ENCODE measurements at places on chromosomes 5 and 9.

DNA sequence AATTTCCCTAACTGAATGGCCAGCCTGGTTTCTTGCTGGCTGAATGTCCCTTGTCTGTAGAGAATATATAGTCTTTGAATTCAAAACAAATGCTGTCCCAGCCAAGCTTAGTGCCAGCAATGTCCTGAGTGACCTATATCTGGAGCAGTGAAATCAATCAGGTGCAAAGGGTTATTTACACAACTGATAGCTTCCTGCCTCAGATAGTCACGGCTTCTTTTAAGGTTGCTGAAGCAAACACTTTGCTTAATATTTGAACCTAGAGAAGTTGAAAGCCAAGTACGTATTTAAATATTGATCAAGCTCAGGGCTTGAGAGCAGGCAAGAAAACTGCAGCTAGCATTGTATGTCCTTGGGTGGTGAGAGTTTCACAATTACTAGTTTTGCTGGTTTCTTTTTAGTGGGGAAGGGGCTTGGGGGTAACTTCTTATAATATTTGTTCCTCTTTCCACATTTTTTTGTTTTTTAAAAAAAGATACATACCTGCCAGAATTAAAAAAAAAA lies 2.0 kb upstream of the ARHGEF28 start:
- peak; percentile 14 for DNase-seq

DNA sequence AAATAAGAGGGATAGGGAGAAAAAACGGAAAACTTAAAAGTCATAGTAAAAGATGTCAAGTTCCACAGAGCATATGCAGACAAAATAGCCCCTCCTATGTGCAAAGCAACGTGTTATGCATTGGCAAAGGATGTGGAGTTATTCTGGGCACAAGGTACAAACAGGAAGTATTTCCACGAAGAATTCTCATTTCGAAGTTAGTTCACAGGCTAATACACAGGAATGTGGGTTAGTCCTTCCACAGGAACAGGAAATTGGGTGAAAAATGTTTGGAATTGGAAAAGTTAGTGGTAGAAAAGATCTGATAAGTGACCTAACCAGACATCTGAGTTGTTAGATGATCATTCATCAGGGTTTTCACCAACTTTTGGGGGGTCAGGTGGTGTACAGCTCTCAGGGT lies 326.6 kb downstream of the EBF1 start:
- no peak for DNase-seq

- DNase-seq = no peak
Observed at GRCh38 chr9:105187781-105188180, 56.7 kb upstream of the SLC44A1 start.

- no peak for DNase-seq
Observed at GRCh38 chr5:72234868-72235267, 85.2 kb downstream of the MRPS27 start.

GRCh38 chr5:93576994-93577853 lies 3.8 kb downstream of the NR2F1-AS1 start:
- DNase-seq = no peak

- DNase-seq = no peak
Observed at GRCh38 chr9:20125727-20126126, 336.9 kb upstream of the SLC24A2 start.

DNA sequence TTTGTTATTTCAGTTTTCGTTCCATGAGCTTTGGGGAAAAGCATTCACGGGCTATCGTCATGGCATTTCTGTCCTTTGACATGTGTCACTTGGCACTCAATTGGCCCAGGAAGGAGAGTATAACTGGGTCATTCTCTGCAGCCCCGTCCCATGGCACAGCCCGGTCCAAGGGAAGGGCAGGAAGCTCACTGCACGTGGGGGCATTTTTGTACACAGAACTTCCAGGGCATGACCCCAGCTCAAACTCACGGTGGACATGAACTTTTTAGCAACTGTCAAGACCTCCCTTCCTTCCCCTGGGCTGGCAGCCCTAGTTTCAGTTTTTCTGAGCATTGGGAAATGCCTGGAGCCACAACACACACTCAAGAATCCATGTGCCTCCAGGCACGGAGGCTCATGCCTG lies 161.6 kb upstream of the PANK3 start:
- DNase-seq = no peak

GRCh38 chr5:151132963-151133362 lies 24.6 kb downstream of the ANXA6 start:
- no peak for DNase-seq

- DNase-seq = peak; percentile 79
Observed at GRCh38 chr9:7756088-7756487, 43.5 kb downstream of the DMAC1 start.

GRCh38 chr5:122354293-122354692 lies 42.3 kb downstream of the SNCAIP start:
- no peak for DNase-seq

DNA sequence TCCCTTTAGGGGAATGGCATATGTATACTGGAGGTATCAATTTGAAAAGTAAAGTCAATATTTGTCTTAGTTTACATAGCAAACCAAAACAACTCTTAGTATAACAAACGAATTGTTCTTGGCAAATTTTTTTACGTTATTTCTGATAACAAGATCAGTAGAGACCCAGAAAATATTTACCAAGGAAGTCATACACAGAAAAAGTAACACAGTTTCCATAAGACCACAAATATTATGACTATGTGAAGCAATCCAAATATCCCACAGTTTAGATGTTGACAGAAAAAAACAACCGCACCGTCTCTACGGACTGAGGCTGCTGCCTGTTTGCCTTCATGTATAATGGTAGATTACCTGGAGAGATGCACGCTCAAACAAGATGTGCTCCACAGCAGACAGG lies 46.5 kb upstream of the DAPK1 start:
- DNase-seq = no peak

- no peak for DNase-seq
Observed at GRCh38 chr5:8413975-8414374, 545.0 kb downstream of the MTRR start.

GRCh38 chr5:174755106-174755505 lies 30.7 kb downstream of the MSX2 start:
- no peak for DNase-seq

GRCh38 chr9:13013991-13014883 lies 239.4 kb downstream of the LURAP1L start:
- no peak for DNase-seq

DNA sequence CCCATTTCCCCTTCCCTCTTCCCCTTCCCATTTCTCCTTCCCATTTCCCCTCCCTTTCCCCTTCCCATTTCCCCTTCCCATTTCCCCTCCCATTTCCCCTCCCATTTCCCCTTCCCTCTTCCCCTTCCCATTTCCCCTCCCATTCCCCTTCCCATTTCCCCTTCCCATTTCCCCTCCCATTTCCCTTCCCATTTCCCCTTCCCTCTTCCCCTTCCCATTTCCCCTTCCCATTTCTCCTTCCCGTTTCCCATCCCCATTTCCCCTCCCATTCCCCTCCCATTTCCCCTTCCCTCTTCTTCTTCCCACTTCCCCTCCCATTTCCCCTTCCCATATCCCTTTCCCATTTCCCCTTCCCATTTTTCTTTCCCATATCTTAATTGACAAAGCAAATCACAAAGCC lies 109.0 kb downstream of the OLFM1 start:
- no peak for DNase-seq

- DNase-seq = peak; percentile 50
Observed at GRCh38 chr5:90802474-90803317, 244.1 kb downstream of the ADGRV1 start.

DNA sequence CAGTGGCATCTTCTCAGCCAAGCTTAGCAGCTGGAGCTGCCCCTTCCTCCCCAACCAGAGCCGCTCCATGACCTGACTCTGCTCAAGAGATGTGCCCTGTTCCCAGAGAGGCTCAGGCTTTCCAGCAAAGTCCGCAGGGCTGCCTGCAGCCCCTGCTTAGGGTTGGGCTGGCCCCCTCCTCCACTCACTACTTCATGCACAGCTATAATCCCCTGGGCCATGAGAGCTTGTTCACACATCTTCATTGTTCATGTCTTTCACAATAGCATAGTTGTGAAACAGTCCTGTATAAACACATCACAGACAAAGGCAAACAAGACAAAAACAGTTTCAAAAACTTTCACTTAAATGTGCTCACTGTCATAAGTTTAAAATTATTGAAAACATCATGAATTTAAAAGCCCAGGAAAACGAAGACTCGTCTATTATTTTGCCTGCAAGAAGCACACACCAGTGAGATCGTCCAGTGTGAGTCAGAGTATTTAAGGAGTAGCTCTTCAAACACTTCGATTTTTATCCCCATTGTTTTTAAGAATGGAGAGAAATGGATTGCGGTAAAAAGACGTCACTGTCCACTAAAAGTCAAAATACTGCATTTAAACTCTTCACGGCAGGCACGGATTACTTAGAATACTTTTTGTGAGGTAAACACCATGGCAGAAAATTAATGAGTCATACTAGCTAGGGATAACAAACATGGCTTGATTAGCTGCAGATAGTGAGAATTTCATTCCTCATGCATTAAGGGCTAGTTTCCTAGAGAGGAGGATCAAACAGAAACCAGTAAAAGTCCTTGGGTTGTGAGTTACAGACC lies 40.7 kb upstream of the S1PR3 start:
- DNase-seq = no peak

DNA sequence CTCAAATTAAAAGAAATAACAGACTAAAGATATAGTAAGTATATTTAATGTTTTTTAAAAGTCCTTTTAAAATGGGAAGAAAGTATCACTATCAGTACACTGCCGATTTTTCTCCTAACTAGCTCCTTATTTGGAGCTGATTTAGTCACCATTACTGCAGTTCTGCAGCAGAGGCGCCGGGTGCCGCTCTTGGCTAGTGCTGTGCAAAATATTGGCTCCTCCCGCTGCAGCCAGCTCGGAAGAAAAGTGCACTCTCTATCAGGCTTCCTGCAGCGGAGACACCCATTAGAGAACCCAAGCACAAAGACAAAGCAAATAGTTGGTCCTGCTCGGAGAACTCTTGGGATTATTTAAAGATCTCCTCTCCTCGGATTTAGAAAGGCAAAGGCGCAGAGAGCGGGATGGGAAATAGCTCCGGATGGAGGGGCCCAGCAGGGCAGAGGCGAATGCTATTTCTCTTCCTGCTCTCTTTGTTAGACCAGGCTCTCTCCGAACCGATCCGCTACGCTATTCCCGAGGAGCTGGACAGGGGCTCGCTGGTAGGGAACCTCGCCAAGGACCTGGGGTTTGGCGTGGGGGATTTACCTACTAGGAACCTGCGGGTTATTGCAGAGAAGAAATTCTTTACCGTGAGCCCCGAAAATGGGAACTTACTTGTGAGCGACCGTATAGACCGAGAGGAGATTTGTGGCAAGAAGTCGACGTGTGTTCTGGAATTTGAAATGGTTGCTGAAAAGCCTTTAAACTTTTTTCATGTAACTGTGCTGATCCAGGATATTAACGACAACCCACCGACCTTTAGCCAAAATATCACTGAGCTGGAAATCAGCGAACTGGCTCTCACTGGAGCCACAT lies at the start of gene PCDHGB3:
TSS of gene PCDHGB3 (plus strand) at position 249 of the 855 bp plus-strand sequence. CDS start at position 402, 153 bp downstream.
- peak; percentile 83 for DNase-seq

- DNase-seq = peak; percentile 72
Observed at GRCh38 chr9:111916234-111916645, 19.6 kb downstream of the UGCG start.

GRCh38 chr9:120891245-120891883 lies 14.4 kb upstream of the PHF19 start:
- no peak for DNase-seq

DNA sequence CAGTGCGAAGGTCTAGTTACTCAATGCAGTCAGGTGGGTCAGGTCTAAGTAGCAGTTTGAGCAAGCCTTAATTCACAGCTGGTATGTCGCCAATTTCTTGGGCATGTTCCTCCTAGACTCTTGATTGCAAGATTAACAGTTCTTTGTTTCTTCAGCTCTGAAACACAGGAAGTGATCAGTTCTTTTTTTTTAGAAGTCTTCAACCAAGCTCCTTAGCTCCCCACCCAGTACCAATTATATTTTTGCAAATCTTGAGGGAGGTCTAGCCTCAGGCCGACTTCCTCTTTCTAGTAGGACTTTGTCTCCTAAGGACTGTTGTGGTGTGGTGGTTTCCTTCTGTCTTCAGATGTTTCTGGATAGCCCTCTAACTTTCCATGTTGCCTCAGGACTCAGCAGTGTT lies 2054.2 kb downstream of the MAT2B start:
- DNase-seq = peak; percentile 3

- no peak for DNase-seq
Observed at GRCh38 chr9:17905366-17905765, 326.5 kb downstream of the SH3GL2 start.

DNA sequence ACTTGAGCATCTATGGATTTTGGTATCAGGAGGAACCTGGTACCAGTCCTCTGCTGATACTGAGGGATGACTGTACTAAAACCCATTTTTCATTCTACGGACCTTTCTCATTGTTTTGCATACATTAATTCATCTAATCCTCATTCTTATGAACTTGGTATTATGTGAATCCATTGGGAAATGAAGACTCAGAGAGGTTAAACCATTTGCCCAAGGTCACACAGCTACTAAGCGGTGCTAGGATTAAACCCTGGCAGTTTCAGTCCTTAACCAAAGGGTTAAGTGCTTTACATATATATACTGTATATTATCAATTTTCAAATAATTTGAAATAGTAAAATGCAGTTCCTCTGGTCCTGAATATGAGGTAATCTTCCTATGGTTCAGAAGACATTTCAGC lies 3.8 kb downstream of the CAMLG start:
- DNase-seq = no peak

- no peak for DNase-seq
Observed at GRCh38 chr5:64575561-64575960, 69.7 kb downstream of the RGS7BP start.

DNA sequence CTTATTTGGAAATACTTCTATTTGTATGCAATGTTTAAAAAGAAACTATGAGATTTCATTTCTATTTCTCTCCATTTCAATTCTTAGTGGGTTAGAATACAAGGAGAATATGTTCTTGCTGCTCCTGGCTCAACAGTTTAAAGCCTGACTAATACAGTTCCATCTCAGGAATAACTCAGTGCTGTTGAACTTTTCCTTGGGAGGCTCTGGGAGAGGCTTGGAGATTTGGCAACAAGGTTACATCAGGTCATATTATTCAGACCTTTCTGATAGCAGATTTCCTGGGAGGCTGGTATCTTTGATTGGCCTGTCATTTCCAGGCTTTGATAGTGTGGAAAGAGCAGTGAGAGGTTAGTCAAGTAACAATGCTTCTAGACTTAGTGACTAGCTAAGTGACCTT lies 481.7 kb upstream of the KLF4 start:
- DNase-seq = no peak

GRCh38 chr5:15406478-15406877 lies 93.5 kb upstream of the FBXL7 start:
- DNase-seq = no peak

DNA sequence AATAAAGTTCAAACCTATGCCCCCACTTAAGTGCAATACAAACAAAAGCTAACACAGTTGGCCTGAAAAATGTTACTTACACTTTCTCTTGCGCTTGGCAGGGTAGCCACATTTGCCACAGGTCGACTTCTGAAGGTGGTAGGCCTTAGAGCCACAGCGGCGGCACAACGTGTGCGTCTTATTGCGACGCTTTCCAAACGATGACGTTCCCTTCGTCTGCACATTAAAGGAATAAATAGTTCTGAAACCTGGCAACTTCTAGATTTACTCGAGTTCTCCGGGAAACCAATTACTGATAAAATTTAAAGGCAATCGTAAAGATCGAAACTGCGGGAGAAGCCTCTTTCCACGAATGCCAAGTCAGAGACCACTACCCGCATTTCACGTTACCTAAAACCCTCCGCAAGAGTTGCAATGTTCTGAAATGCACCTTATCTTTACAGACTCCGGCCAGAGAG lies 602 bp downstream of the RPL37 start:
- DNase-seq = peak; percentile 69

All from GM12865 (cell line).